ENCODE measurements at places on chromosomes 1 and 21.
A peak's percentile ranks its signal among the peaks of the same experiment; 100 is the strongest.

- DNase-seq, result no peak
These were observed 98.2 kb downstream of the PCBP3 start for GRCh38 chr21:45741691-45742090.

DNA sequence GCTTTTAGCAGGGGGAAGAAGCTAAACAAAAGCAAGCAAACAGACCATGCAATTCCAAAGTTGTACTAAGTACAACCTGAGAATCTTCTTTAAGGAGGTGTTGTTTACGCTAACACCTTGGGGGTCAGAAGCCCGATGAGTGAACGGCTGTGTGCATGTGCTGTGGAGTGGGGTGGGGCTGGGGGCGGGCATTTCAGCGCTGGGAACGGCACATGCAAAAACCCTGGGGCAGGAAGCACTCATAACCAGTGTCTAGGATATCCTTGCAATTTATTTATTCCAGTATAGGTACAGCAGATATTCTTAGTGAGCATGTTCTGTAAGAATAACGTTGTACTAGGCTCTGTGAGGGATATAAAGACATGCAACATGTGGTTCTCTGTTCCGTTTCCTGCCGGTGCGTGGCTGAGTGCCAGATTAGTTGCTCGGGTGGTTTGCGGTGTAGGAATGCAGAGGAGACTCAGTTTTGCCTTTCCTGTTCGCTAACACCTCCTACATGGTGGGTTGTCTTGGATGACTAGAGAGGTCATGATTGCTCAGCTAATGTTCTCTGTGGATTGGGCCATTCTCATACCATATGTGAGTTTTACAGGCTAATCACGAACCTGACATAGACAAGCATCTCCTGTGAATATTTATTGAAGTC is 3.7 kb downstream of the FASLG start:
- peak; percentile 83 for DNase-seq

DNA sequence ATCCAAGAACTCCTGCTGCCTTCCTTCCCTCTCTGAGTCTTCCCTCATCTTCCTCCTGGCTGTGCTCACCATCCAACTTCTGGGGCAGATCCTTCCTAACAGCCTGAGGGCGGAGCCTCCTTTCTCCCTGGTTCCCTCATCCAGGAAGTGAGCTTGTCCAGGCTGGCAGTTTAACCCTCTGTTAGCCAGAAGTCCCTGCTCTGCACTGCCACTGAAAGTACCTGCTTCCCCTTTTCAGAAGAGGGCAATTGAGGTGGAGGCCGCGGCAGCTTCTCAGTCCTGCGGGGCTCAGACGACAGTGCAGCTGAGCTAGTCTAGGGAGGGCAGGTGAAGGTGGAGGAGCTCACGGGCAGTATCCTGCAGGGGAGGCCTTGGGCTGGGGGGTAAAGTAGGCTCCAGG is 149.1 kb downstream of the FCRL5 start:
- no peak for DNase-seq

GRCh38 chr1:7574121-7575040 is 196.7 kb upstream of the VAMP3 start:
- DNase-seq, result no peak
